ENCODE measurements at places on chromosomes 5 and 9.

DNA sequence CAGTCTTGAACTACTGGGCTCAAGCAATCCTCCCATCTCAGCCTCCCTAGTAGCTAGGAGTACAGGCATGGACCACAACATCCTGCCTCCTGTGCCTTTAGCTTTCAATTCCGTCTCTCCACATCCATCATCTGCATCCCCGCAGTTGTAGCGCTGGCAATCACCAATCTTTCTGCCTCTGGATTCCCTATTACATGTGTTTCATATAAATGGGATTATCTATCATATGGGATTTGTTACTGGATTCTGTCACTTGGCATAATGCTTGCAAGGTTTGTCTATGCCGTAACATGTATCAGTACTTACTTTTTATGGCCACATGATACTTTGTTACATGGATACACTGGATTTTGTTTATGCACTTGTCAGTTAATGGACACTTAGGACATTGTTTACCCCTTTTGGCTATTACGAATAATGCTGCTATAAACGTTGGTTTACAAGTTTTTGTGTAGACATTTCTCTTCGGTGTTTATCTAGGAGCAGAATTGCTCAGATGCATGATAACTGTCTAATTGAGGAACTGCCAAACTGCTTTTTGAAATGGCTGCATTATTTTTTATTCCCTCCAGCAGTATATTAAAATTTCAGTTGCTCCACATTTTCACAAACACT lies 1223.9 kb downstream of the FOXD4L5 start:
- no peak for DNase-seq

DNA sequence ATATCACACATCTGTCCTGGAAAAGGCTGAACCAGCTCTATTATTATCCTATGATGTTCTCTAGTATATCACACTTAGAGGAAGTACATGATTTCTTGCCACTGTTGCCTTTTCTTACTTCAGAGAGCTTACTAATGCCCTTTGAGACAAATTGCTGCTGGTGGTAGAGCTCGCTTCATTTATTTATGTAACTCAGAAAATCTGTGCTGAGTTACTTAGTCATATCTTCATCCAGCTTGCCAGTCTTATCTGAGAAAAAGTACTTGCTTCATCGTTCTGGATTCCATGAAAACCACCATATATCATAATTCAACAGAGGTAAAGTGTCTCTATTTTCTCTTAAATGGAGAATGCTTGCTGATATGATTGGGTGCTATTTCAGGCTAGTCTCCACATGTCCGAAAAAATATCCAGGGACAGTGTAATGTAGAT lies 26.6 kb downstream of the PTPDC1 start:
- no peak for DNase-seq

- DNase-seq, result no peak
Observed at GRCh38 chr9:129709438-129710168, 43.2 kb downstream of the PTGES start.

GRCh38 chr9:106896695-106897094 lies 33.7 kb downstream of the ZNF462 start:
- no peak for DNase-seq

DNA sequence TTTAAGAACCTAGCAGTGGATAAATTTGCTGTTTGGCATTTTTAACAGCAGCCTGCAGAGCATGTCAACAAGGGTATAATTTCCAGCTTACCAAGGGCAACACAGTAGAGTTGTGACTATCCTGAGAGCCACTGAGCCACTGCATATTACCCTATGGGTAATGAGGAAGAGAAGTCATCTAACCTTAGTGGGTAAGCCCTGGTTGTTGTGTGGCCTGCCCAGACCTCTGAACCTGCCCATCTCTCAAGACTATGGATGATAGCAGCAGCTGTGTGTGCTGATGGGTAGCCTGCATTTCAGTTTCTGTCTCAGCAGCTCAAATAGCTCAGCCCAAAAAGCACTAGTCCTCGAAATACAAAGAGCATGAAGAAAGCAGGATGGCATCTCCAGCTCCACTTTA lies 56.1 kb upstream of the PIP5K1B start:
- no peak for DNase-seq

GRCh38 chr5:11596185-11596584 lies 308.1 kb downstream of the CTNND2 start:
- no peak for DNase-seq

DNA sequence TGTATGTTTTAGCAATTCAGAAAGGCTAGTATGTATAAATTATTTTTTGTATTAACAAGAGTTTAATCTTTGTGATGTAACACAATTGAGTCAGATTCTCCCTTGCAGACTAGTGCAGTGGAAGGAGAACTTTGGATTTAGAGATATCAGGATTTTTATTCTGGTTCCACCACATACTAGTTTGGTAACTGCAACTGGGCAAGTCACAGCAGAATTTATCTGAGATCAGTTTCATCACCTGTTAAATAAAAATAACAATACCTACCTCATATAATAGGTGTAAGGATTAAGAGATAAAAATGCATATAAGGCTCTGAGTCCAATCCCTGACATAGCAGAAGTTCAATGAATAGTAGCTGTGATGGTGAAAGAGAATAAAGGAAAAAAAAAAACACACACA lies 34.0 kb upstream of the ZNF462 start:
- no peak for DNase-seq

DNA sequence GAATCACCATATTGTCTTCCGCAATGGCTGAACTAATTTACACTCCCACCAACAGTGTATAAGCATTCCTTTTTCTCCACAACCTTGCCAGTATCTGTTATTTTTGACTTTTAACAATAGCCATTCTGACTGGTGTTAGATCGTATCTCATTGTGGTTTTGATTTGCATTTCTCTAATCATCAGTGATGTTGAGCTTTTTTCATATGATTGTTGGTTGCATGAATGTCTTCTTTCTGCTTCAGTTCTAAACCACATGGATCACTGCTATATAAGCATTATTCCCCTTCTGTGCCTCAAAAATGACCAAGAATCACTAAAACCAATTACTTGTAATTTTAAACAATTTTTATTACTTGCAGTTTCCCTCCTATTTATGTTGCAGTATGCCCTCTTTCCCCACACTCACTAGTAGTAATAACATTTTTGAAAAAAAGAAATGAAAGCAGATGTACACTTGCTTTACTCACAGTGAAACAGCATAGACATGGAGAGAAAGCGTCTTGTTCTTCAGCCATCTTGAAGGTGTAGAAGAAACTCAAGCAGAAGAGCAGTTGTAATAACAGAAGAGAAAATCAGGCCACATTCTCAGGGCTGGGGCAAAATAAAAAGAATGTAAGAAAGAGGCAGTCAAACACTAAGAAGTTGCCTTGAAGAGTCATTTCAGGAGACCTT lies 4.5 kb upstream of the TMEM252 start:
- DNase-seq, result no peak

- DNase-seq, result no peak
Observed at GRCh38 chr9:137772281-137772873, 105.2 kb upstream of the CACNA1B start.

DNA sequence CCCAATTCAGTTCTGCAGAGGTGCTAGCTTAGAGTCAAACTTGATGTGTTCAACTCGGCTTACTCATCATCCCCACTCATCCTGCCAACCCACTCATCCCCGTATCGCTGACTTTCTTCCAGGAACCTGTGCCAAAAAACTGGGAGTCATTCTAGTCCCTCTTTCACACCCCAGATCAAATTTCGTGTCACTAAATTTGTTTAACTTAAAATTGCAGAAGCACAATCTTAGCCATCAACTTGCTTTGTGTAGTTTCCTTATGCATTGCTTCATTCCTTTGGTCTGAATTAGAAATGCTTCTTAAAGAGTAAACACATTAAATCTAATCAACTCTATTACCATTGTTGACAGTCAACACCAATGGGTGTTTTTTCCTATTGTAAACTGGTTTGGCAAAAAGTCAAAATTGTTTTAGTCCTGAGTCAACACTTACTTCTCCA lies 162.4 kb downstream of the TTC39B start:
- DNase-seq, result peak; percentile 50
